COLO829 (cell line): ENCODE measurements at places on chromosomes 4 and X.

- peak; percentile 29 for DNase-seq
These were observed 3.5 kb downstream of the ENAM start for GRCh38 chr4:70632028-70632427.

- DNase-seq, result no peak
These were observed 27.6 kb downstream of the ANXA5 start for GRCh38 chr4:121669163-121669550.

GRCh38 chr4:148770377-148770776 is 328.2 kb upstream of the NR3C2 start:
- no peak for DNase-seq

- DNase-seq, result no peak
These were observed 1293.6 kb upstream of the TENM3 start for GRCh38 chr4:180949424-180950213.

GRCh38 chr4:3388471-3389232 is 53.1 kb upstream of the HGFAC start:
- DNase-seq, result no peak

GRCh38 chr4:156293657-156294297 is 340.1 kb upstream of the CTSO start:
- peak; percentile 53 for DNase-seq

DNA sequence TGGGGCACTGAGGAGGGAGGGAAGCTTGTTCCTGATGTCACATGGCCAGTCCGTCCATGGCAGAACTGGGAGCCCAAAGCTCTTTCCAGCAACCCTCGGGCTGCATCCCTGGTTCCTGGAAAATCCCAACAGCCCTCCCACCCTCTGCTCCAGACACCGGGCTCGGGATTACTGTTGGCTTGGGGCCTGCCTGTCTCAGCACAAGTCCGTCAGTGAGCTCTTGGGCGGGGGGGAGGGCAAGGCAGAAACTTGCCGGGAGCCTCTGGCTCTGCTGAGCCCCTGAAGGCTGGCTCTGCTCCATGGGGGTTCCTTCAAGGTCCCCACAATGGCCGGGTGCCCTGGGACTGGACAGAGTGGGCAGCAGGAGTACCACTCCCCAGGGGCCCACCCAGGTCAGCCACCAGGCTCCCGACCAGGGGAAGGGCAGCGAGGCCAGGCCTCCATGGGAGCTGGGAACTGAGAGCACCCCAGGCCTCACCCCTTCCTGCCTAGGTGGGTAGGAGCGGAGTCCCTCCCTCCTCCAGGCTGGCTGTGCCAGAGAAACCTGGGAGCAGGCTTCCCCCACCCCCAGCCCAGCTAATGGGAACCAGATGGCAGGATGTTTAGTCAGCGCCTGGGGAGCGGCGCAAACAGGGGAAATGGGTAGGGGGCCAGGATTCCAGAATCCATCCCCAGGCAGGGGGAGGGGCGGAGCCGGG is 6.4 kb upstream of the HAUS7 start:
- DNase-seq, result no peak

DNA sequence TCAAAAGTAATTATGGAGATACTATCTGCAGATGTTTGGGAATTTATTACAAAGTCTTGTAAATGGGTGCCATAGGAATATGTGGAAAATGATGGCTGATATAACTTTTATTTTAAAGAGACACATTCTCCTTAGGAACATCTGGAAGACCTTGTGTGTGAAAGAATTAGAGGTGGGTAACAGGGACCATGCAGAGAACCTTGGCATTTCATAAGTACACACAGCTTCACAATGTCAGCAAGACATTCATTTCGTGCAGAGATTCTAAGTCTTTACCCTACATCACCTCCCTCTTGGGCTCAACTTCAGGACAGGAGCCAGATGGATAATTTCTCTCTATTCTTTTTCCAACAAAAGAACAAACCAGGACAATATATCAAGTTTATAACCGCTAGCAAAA is 458.1 kb upstream of the INTU start:
- no peak for DNase-seq

GRCh38 chr4:145939856-145940255 is 1.2 kb upstream of the ZNF827 start:
- peak; percentile 86 for DNase-seq

DNA sequence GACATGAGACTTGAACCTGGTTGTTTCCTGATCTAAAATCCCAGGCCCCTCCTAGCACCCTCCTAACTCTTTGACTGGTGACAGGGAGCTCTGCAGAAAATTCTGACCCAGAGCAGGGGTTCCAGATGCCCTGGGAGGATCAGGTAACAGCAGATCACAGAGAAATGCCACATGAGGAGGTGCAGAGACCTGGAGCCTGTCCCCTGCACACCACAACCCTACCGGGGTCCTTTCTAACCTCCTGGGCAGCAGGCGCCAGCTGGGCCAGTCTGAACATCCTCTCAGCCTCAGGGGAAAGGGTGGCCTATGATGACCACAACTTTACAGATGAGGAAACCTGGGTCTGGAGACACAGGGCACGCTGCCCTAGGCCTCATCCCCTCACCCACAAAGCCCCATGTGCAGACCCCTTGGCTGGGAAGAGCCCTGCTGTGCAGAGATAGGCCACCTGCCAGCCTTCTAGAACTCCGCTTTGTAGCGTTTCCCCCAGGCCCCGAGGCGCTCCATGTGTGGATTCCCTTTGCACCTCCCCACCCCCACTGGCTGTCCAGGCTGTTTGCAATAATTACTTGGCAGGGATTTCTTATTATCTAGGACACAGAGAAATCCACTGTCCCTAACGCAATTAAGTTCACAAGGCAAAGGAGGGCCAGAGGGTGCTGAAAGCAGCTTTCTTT is 36.5 kb downstream of the WDR1 start:
- DNase-seq, result no peak

DNA sequence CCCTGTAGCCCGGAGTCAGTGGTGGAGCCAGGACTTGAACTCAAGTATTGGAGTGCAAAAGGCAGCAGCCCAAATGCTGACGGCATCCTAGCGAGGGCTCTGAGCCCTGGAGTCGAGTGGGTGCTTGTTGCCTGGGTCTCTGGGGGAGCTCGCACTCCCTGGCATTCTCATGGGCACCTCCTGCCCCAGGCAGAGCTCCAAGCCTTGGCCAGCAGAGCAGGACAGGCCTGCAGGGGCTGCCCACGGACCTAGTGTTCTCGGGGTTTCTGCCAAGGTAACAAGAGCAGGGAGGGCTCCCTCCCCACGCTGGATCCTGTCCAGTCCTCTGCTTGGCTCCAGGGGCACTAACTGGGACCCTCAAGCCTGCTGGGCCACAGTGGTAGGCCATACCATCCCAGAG is 17.6 kb upstream of the WFS1 start:
- DNase-seq, result no peak

DNA sequence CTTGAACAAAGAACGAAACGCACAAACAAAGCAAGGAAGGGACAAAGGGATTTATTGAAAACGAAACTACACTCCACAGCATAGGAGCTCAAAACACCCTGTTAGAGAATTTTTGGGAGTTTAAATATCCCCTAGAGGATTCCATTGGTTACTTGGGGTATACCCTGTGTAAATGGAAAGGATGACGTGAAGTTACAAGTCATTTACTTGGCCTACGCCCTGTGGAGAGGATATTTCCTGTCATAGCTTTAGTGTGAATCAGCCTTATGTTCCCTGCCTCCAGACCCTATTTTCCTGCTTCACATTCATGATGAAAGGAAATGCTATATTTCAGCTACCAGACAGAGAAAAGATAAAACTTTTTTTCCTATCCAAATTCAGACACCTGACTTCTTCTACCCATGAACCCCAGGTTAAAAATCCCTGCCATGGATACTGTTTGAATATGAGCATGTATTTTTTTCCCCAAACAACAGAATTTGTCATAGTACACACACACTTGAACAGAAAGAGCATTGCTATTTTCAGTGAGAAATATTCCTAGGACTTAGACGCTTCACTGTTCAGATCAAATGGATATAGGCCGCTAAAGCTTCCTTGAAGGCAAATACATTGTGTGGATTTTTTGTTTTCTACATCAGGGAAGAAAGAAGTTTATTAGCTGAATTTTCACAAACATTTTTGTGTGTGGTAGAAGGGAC is 20.4 kb downstream of the PIN4 start:
- DNase-seq, result no peak

DNA sequence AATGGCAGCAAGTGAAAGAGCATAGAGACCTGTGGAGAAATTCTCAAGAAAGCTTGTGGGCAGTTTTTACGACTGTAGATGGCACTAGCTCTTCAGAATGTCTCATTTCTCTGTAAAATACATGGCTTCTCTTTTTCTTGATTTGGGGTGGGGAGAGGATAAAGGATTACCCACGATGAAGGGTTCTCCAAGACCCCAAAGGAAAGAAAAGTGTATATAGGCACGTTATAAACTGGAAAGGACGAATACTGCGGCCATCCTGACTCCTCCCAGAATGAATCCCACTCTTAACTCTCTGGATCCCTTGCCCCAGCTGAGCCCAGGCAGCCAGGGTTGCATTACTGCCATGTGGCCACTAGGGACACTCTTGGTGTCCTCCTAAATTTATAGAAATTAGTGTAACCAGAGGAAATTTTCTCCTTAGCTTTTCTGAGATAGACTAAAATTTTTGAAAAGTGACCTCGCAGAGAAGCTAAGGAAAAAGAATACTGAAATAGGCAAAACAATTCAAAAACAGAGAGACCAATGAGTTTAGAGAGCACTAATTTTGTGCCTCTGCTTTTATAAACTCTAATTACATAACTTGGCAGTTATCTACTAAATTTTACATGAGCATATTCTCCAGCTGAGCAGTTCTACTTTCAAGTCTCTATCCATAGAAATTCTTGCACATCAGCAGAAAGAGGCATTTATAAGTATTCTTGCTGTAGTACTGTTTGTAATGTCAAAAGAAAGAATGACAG is 37.8 kb upstream of the PCDH19 start:
- DNase-seq, result peak; percentile 41

- DNase-seq, result no peak
These were observed 59.9 kb downstream of the UBQLN2 start for GRCh38 chrX:56623316-56623715.

- DNase-seq, result no peak
These were observed 45.0 kb upstream of the USP46 start for GRCh38 chr4:52704133-52704532.

- peak; percentile 87 for DNase-seq
These were observed 5.5 kb downstream of the CAMK2D start for GRCh38 chr4:113756005-113756410.

DNA sequence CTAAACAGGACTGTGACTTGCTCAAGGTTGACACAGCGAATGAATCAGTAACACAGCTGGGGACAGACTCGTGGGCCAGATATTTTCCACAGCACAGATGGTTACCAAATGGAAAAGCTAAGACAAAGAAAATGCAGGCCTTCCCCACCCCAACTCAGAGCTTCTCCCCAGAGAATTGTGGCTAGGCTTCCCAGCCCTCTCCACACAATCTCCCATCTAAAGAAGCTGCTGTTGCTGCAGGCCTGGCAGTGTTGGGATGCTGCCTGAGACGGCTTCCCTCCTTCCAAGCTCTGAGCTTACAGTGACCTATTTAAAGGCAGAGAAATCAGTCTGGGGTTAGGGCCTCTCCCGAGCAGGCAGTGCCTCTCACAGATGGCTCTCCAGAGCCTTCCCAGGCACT is 46.5 kb upstream of the PGRMC1 start:
- DNase-seq, result no peak

- DNase-seq, result no peak
These were observed 3.0 kb downstream of the LONRF3 start for GRCh38 chrX:118977424-118977823.

DNA sequence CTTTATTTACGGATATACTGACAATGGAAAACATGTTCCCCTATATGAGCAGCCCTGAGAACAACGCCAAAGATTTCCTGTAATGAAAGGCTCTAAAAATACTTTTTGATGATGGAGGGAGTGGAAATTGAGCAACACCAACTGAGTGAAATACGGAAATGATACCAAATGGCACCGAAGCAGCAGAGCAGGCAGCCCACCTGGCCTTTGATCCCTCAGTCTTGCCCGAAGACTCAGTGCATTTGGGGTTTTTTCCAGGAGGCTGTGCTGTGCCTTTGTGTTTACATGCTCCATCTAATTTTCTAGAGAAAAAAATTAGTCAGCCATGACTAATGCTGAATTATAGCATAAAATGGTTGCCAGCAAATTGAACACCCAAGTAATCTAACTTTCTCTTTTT is 169.9 kb upstream of the RBPJ start:
- DNase-seq, result no peak

DNA sequence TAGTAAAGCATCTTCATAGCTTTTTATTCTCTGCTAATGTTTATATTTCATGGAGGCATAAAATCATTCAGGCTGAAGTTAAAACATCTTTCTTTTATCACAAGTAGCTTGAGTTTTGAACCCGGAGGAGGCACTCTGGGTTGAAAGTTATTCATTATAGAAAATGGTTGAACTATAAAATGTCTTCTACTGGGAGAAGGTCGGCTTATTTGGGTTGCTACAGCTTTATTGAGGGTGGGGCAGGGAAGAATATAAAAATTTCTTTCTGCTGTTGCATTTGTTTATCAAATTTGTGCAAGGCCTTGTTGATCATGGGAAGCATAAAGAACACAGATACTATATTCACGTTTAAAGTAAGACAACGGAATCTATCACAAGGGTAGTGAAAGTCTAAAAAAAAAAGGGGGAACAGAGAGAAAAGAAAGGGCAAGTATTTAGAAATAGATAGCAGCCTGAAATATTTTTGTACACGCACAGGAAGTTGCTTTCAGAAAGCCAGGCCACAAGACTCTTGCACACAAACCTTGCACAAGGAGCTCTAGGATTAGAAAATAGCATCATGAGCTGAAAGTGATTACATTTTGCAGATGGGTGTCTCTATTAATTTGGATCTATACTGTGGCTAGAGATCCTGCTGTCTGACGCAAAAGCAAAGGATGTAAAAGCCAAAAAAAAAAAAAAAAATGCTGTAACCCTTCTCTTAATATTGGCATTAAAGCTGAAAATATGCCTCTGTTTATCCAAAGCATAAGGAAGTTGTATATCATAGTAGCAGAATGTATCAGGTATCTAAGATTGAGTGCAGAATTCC is 37.2 kb upstream of the FAM9C start:
- DNase-seq, result no peak

- DNase-seq, result no peak
These were observed 33.8 kb downstream of the OTUD6A start for GRCh38 chrX:70096052-70096451.

- peak; percentile 49 for DNase-seq
These were observed 16.4 kb upstream of the RUFY3 start for GRCh38 chr4:70705183-70706043.

DNA sequence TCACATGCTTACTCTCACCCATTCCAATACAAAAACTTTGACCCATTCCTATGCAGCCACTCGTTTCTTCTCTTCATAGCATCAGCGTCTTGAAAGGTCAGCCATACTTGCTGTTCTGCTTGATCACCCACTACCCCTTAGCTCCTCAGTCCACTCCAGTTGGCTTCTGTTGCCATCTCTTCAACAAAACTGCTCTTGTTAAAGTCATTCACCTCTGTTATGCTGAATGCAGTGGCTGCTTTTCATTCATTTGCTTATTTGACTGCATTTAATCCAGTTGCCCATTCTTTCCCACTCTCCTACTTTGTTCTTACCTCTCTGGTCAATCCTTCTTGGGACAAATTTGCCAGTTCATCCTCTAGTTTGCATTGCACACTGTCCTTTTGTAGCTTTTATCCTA is 24.9 kb downstream of the CEP135 start:
- no peak for DNase-seq

- DNase-seq, result peak; percentile 65
These were observed 28.7 kb upstream of the ANTXR2 start for GRCh38 chr4:80101792-80102116.
